KBM-7 (cell line): ENCODE measurements at places on chromosomes 3 and 15.

DNA sequence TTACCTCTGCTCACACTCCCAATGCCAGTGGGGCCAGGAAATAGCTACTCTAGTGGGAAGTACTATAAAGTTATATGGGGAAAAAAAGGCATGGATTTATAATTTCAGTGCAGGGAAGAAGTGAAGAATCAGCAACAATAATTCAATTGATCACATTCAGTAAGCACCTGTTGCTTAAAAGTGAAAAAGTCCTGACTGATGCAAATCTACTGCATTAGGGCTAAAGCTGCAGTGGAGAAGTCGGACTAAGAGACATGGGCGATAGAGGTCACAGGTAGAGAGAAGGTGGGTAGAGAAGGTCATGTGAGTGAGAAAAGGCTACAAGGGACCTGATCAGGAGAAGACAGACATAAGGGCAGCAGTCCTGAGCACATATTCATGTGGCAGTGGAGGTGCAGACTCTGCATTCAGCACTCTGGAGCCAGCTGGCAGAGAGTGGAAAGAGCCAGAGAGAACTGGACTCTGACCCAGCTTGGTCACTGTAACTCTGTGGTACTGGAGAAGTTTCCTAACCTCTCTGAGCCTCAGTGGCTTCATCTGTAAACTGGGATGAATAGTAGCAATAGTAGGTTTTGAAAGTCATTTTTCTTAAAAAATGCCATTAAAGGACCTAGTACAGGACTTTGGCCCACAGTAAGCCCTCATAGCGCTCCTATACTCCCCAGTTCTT, 17.6 kb upstream of the BCL2A1 start:
- DNase-seq = no peak

GRCh38 chr3:103269287-103269686, 834.5 kb downstream of the ZPLD1 start:
- no peak for DNase-seq

DNA sequence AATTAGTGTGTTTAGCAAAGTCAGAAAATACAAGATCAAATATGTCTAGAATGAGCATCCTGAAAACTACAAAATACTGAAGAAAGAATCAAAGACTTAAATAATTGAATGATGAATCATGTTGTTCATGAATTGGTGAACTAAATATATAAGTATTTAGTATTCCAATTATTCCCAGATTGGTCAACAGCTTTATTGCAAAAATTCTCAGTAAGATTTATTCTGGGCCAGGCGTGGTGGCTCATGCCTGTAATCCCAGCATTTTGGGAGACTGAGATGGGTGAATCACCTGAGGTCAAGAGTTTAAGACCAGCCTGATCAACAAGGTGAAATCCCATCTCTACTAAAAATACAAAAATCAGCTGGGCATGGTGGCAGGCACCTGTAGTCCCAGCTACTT, 250.0 kb upstream of the NECTIN3 start:
- no peak for DNase-seq

DNA sequence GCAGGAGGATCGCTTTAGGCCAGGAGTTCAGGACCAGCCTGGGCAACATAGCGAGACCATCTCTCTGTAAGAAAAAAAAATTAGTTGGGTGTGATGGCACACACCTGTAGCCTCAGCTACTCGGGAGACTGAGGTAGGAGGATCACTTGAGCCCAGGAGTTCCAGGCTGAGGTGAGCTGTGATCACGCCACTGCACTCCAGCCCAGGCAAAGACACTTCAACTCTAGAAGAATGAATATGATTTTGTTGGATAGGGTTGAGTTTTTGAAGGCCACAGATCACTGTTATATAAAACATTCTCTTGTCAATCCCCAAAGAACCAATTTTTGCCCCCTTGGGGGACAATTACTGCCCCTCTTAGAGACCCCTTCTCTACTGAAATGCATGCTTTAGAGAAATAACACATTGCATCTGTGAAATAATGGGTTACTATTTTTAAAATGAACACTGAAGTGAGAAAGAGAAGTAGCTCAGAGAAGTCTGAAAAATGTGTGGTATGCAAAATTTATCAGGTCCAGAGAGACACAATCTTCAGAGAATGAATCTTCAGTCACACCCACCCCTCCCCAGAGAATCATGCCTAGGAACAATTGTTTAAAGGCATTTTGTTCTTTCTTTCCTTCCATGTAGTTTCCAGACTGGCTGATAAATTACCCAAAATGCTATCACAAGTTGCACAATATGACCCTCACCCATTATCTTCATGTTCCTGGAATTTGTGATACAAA, 42.7 kb downstream of the METTL6 start:
- DNase-seq = no peak

DNA sequence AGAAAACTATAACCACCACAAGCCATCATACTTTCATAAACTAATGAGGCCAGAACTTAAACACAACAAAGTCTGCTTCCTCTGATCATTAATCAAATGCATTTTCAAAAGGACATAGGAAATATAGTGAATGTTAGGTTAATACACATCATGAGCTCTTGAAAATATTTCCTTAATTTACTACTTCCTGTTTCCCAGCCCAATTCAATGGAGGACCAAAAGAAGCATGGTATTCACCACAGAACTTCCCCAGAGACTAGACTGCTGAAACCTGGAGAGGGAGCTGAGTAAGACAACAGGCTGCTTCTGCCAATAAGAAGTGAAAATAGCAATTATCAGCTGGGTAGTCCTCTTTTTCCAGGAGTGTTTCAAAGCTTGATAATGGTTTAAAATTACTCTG, 250.3 kb downstream of the ULK4 start:
- DNase-seq = peak; percentile 12

DNA sequence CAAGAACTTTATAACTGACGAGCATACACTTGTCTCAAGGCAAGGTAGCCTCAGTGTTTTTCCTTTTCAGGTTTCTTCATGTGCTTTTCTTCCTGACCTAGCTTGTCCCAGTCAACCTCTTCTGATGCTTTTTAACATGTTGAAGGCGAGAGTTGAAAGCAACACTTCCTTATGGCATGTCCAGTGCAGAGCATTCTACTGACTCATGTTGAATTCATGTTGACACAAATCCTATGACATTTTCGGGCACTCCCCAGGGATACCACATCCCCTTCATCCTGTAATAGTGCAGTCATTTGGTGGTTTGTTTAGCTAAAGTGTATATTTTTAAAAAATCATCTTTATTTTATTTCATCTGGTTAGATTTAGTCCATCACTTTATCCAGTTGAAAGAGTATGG, 75.9 kb upstream of the CBLB start:
- DNase-seq = no peak

GRCh38 chr15:62940755-62941361, 101.7 kb upstream of the TPM1 start:
- no peak for DNase-seq

GRCh38 chr3:10273702-10274305, 18.9 kb downstream of the GHRL start:
- DNase-seq = peak; percentile 35
